SK-N-MC (cell line): ENCODE measurements at places on chromosomes 7 and 10.

- DNase-seq: no peak
These were observed 22.6 kb upstream of the AMZ1 start for GRCh38 chr7:2665359-2665791.

DNA sequence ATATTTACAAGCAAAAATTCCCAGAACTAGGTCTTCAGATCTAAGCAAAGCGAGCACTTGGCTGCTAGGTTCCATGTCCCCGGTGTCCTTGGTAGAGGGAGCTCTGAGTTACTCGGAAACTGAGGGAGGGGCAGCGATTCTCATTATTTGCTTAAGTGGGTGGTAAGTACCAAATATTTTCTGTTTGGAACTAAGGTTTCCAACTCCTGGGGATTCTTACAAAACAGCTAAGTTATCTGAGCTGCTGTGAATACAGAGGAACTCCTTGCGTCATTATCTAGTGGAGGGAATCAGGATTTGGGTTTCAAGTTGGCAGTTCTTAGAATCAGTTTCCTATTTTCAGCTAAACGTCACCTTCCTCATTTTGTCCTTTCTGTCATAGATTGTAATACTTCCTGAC is 76.8 kb upstream of the IKZF1 start:
- DNase-seq: no peak

GRCh38 chr7:94492601-94493000 is 17.0 kb upstream of the CASD1 start:
- no peak for DNase-seq

DNA sequence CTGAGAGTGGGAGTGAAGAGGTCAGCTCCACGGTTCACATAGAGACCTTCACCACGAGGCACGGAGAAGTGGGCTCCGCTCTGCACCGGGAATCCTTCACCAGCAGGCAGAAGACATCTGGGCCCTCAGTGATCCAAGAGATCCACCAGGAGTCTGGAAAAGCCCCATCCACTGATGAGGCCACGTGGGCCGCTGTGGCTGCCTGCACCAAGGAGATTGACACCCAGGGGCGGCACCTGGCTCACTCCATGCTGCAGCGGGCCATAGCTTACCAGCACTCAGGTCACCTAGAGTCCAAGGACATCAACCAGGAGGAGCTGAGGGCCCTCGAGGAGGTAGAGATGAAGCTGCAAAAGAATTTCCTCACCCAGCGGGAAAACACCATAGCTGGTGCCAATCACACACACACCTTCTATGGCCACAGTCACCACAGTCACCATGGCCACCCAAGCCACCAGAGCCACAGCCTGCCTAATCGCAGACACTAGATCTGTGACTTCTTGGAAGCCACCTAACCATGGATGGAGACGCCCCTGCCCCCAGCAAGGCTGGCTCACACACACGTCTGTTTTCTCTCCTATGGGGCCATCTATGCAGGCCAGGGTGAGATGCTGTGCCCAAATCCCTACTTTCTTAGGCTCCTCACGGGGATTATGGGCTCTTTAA is 694 bp downstream of the C10orf62 start:
- DNase-seq: no peak

DNA sequence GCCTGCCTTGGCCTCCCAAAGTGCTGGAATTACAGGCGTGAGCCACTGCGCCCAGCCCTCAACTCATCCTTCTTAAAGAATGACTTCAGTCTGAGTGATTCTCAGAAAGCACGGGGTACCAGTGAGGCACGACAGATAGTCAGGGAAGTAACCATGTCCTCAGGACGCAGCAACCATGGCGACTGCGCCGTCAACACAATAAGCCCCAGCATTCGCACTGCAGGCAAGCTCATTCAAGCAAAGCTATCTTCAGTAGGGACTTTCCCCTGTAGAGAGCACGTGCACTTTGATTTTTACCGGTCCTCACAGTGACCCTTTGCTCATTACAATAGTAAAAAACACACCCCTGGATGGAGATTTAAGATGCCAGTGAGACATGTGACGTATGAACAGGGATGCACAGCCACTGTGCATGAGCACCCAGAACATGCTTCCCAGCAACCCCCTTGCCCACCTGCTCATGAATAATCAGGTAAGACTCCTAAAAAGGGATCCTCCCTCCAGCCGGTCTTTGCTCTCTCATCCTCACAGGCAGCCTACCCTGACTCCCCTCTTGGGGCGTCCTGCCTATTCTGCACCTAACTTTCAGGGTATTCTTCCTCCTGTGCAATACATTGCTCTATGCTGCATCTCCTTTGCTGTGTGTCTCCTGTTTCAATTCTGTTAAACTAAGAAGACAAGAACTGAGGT is 9.1 kb downstream of the WDR86 start:
- no peak for DNase-seq

DNA sequence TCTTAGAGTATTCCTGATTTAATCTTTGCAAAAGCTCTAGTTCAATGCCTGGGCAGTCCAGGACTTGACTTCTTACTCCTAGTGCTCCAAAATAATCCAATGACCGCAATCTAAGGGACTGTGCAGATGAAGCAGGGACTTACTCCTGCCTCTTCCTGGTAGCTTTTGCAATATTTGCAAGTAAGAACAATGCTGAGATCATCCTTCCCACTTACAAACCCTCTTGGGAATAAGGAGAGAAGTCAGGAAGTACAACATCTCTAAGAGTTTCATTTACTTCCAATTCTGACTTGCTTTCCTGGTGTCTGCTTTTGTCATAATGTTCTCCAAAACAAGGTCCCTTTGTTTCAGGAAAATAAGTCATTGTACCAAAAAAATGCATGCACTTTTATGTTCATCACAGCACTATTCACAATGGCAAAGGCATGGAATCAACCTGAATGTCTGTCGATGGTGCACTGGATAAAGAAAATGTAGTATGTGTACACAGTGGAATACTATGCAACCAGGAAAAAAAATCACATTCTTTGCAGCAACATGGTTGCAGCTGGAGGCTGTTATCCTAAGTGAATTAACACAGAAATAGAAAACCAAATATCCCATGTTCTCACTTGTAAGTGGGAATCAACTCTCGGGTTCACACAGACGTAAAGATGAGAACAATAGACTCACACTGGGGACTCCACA is 7.1 kb upstream of the KCNMA1 start:
- DNase-seq: no peak

DNA sequence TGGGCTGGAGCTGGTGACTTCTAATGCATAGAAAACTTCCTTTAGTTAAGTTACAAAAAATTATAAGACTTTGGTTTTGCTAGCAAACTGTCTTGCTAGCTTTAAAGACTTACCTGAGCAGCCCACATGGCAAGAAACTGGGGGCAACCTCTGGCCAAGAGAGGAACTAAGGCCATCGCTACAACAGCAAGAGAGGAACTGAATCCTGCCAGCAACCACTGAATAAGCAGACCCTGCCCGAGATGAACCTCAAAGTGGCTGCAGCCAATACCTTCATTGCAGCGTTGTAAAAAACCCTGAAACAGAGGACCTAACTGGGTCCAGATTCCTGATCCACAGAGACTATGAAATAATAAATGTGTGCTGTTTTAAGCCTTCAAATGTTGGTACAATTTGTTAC is 54.6 kb upstream of the STARD3NL start:
- no peak for DNase-seq

DNA sequence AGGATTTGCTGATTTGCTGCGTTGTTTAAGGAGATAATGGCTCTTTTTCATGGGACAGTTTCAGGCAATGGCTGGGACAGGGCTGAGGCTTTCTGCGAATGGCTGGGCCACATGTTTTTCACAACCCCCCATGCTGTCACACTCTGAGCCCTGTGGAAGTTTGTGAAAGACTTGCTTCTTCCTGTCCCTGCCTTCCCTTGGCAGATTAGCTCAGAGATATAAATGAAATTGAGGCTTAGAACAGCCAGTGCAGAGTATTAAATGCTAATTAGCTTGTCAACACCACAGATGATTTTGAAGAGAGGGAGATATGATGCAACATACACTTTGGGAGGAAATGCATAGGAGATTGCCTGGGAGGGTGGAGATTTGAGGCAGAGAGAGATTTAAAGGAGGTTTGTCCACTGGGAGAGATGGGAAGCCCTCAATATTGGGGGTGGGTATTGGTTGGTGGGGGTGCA is 232.0 kb downstream of the SH2D4B start:
- DNase-seq: peak; percentile 66

DNA sequence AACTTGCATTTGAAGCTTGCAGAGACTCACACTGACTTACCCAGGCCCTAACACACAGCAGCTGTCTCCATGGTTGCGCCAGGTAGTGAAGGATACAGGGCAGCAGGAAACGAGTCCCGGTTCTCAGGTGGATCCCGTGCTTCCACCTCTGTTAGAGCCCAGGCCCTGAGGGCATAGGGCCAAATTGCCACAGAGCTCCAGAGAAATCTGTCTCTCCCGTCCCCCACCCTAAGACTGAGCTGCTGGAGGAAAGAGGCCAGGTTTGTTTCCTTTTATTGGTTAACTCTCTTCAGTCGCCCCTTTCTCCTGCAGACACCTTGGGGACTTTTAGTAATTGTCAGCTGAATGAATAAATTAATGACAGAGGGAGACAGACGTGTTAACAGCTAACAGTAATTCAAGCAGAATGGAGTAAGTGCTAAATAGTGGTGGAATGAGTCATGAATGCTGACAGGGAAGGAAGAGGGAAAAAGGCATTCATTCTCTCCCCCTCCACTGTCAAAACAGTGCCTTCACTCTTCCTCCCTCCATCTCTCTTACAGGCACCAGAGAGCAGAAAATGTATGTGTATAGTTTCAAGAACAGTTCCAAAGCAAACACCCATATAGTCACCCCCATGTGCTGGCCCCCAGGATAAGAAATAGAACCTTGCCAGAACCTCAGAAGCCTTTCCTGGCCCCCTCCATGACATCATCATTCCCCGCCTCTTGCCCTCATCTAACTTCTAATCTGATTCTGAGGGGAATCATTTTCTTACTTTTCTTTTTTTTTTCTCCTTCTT is 16.8 kb upstream of the DLG5 start:
- no peak for DNase-seq

DNA sequence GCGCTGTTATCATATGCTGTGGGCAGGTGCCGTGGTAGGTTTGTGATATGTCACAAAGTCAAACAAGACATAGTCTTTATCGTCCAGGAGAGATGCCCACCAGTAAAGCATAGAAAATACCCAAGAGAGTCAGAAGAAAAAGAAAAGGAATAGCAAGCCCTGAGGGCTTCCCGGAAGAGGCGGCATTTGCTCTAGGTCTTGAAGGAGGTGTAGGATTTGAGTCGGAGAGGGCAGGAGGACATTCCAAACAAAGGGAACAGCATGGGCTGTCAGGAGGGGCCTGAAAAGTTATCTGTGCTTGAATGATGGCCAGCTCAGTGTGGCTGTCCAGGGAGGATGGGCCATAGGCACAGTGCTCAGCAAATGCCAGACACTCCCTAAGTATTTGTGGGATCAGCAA is 42.2 kb downstream of the COL13A1 start:
- no peak for DNase-seq
